ENCODE measurements at places on chromosomes 5 and 9.

GRCh38 chr9:137828527-137829259 lies 48.9 kb upstream of the CACNA1B start:
- DNase-seq, result no peak

GRCh38 chr5:89816038-89816437 lies 593.5 kb downstream of the CETN3 start:
- no peak for DNase-seq

DNA sequence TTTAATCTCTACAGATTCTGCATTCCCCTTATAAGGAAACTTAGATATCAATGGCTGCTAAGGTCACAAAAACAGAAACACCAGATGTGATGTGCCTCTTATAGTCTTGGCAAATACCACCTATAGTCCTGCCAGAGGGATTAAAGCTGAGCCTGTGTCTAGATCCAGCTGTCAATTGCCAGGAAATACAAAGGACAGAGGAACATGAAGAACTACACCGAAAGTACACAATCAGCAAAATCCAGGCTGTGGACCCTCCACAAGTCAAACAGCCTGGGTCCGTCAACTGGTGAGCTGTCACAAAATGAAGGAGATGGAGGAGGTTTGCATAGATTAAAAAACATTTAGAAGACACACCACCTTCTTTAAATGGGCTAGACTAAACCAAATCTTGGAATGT lies 85.4 kb downstream of the KLF4 start:
- no peak for DNase-seq

- peak; percentile 32 for DNase-seq
Observed at GRCh38 chr5:116577064-116577788, 2.6 kb upstream of the SEMA6A start.

GRCh38 chr5:150503977-150504620 lies 3.8 kb upstream of the NDST1 start:
- no peak for DNase-seq

GRCh38 chr5:23217159-23217558 lies 290.2 kb upstream of the PRDM9 start:
- DNase-seq, result no peak

- DNase-seq, result no peak
Observed at GRCh38 chr9:76086539-76086938, 196.1 kb downstream of the PCSK5 start.

DNA sequence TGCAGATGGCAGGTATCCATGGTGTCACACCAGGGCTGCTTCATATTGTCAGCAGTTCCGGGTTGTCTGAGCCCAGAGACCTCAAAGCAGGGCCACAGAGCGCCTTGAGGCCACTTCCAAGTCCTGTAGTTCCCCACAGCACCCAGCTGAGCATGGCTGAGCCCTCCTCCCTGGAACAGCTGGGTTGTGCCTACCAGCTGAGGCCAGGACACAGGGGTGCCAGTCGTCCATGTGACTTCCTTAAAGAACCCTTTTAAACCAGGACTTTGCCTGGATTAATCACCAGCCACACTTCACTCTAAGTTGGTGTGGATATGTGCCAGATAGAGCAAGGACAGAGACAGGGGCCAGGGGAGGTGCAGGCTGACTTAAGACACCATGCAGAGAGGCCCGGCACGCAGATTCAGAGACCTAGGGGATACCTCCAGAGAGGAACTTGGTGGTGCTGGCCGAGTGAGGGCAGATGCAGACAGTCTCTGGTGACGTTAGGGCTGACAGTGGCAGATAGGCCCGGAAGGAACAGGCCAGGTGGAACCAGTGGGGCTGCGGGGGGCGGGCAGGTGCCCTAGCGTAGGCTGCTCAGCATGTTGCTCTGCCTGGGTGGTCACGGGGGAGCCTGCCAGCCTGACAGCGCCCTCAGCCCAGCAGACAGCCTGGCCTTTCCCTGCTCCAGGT lies 142.7 kb downstream of the CACNA1B start:
- no peak for DNase-seq

GRCh38 chr9:132637801-132638200 lies 32.0 kb downstream of the DDX31 start:
- no peak for DNase-seq

DNA sequence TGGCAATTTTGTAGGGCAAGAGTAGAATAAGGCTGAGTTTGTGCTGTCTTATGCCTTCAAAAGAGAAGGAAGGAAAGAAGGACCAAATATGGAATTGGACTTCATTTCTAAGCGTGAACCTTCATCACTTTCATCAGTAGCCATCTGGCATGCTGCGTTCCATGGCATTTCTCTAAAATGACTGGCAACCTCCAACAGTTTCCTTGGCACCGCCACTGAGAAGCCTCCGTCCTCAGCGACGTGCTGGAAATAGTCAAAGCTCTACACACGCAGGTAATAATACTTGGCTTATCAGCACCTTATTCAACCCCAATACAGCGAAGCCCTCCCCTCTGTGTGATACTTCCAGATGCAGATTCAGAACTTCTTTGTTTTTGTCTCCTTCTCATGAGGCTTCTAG lies 169.7 kb upstream of the CD180 start:
- no peak for DNase-seq

DNA sequence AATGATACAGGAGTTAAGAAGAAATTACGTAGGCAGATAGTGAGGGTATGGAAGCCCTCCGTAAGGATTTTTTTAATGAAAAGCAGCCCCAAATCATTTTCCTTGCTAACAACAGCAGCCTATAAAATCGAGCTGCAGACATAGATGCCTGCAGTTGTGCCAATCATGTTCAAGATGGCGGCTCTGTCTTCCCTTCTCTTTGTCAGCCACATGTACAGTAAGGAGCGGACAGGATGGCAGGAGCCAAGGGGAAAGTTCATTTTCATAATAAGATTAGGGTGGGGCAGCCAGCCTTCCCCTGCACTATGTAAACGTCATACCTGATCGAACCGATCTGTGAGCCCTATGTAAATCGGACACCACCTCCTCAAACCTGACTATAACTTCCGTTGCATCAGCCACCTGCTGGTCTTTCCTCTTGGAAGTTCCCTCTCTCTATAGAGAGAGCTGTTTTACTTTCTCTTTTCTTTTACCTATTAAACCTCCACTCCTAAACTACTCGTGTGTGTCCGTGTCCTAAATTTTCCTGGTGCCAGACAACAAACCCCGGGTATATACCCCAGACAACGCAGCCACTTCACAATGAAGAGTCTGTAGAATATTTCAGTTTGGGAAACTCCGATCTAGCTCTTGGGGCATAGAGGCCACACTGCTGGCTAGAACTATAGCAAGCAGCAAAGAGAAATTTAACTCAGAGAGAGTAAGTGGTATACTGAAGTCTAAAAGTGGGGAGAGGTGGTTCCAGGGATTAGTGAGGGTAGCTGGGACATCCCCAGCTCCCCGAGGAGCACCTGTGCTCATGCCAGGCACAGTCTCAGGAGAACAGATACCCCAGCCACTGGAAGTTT lies 20.8 kb upstream of the SLC24A2 start:
- DNase-seq, result no peak

GRCh38 chr9:95494416-95495371 lies 22.1 kb downstream of the PTCH1 start:
- DNase-seq, result peak; percentile 59

DNA sequence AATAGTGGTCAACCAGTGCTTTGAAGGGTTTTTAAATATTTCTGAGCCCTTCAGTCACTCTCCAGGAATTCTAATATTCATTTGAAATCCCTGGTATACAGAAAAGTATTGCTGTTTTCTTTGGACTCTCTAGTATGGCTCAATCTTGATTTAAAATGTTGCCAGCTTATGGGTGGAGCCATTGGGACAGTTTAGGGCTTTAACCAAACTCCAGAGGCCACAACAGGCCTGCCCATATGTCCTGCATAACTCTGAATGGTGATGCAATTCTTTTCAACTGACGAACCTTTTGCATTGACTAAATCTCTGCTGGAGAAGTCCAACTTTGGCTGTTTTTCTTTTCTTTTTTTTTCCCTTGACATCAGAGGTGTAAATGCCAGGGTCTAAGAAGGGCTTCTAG lies 10.3 kb upstream of the ANKHD1 start:
- no peak for DNase-seq
